ENCODE measurements at places on chromosomes 3 and 15. TPM values are rescaled to one million over a fixed set of nuclear protein-coding genes. Genes with fewer than 3 reads are reported as not detected.

DNA sequence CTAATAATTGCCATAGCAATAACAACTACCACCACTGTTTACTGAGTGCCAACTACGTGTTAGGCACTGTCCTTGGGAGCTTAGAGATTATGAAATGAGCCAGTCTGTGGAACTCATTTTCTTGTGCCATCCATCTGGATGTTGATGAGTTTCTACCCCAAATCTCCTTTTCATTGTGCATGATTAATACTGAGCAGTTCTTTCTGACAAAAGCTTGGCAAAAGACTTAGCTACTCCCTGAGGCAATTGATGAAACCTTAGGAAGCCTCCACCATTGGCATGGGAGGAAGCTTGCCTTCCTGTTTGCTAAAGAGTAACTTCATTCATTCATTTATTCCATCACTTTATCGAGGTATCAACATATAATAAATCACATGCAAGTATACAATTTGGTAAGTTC is 39.8 kb downstream of the PRICKLE2 start:
- no peak for DNase-seq

GRCh38 chr3:90080988-90081387 is 973.6 kb downstream of the EPHA3 start:
- no peak for DNase-seq

The MAGEL2 gene
- total RNA-seq = 11.2 TPM

GRCh38 chr15:57969996-57970395 is 95.5 kb downstream of the ALDH1A2 start:
- no peak for DNase-seq

The SLC27A2 gene
- 5.6 TPM for total RNA-seq

Data from WTC11 (cell line).